ENCODE measurements at places on chromosomes 3 and 15.

- DNase-seq, result no peak
These were observed 759.9 kb downstream of the EPHA3 start for GRCh38 chr3:89867286-89867685.

GRCh38 chr15:73630921-73631362 lies 2.2 kb downstream of the NPTN start:
- no peak for DNase-seq

- peak; percentile 76 for DNase-seq
These were observed 413.9 kb downstream of the RBMS3 start for GRCh38 chr3:29694783-29695182.

GRCh38 chr3:187722206-187722612 lies 19.9 kb upstream of the RTP2 start:
- DNase-seq, result no peak

- no peak for DNase-seq
These were observed 65.9 kb upstream of the MYO5C start for GRCh38 chr15:52361494-52361893.

DNA sequence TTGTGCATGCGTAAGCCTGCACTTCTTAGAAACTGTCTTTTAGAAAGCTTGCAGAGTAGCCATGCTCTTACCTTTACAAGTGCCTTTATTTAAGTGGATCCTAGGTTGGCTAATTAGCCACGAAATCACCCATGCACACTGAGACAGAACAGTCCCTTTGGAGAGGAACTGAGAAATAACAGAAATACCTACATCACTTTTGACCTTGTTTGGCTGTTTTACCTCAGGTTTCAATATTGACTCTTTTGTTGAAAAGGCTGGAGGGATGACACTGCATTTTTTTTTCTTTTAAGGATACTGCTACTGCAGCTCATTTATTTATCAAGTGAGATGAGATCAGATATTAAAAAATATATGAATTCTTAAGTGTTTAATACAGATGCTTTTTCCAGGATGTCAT lies 155.6 kb upstream of the GOLIM4 start:
- no peak for DNase-seq

- DNase-seq, result peak; percentile 17
These were observed 15.6 kb downstream of the CLDN1 start for GRCh38 chr3:190306513-190307163.

GRCh38 chr3:66038726-66039589 lies at the start of gene MAGI1:
MAGI1 (minus strand) TSS chr3:66038918; CDS start chr3:66038308, 610 bp downstream.
- peak; percentile 97 for DNase-seq

All from AG20443 (cell line).